ENCODE measurements at places on chromosomes 6 and 20.

DNA sequence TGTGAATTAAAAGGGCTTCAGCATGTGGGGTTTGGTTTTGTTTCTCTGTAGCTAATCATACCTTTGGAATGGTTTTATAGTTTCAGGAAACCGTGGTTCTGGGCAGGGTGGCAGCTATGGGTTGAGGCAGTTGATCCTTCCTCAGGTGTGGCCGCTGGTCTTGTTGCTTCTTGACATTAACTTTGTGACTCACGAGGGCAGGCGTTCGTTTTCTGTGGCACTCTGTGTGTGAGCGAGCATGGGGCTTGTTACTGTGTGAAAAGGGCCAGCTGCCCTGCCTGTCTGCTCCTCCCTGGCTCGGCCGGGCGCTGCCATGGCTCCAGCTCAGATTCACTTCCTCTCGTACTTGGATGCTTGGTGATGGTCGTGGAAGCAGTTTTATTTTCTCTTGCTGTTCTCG is 16.2 kb downstream of the DNAJC5 start:
- no peak for DNase-seq

GRCh38 chr6:7727086-7727945 is 1.4 kb downstream of the BMP6 start:
- DNase-seq: no peak

DNA sequence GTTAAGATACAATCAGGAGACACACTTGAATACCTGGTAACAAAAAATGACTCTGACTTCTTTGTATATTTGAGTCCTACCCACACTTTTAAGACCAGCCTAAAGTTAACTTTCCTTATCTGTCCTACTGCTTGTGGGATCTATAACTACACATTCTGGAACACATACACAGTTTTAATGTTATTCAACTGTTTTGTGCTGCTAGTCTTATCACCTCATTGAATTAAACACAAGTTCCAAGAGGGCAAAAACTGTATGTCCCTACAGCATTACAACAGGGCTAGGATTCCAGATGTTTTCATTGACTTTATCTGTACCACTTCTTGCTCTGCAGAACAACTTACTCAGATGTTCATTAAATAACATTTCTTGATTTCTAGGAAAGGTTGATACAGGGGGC is 2.8 kb downstream of the HMGN3 start:
- DNase-seq: no peak

DNA sequence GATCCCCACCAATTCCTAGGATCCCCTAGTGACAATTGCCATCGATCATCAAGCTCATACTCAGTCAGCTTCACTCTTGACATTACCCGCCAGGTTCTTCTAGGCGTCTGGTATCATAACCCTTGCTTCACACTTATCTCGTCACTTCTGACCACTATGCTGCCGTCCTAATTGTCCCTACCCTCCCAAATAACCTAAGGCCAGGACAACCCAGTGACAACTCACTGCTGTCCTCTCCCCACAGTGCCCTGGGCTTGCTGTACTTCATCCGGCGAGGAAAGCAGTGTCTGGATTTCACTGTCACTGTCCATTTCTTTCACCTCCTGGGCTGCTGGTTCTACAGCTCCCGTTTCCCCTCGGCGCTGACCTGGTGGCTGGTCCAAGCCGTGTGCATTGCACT is 3.7 kb downstream of the SYS1 start:
- DNase-seq: no peak

DNA sequence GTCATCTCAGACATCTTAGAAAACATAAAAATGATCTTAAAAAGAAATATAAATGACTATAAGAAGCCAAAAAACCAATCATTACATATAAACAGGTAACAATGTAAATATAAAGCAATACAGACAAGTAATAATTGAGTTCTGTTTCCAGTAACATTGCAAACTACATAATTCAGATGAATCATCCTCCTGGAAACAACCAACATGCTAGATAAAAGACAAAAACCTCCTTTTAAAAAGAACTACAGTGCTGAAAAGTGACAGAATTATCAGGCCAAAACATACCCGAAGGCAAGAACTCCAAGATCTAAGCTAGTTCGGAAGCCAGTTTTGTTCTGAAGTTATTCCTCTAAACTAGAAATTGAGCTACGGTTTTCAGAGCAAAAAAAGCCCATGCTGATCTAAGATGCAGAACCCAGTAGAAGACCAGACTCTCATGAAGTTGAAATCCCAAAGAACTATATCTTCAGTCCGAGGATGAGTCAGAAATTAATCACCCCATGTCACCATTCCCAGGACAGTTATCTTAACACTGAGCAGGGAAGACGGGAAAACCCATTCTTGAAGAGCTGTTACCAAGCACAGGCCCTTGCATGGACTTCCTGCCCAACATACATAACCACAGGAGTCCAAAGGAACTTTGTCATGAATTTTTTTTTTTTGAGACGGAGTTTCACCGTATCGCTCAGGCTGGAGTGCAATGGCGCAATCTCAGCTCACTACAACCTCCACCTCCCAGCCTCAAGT is 9.8 kb downstream of the PGM3 start:
- DNase-seq: no peak

DNA sequence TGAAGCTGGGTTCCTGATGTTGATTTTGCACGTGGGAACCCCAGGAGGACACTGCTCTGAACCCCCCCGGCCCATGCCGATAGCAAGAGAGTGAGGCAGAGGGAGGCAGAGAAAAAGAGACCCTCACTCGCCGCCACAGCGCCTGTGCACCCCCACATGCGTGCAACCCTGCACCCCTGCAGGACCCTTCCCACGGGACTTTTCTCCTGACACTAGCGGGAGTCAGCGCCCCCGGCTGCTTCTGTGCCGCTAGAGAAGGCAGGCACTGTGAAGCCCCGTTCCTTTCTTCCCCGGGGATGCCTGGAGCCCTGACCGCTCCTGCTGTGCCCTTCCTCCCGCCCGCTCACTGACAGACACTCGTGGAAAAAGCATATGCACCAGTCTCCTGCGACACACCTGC is 67.4 kb downstream of the GMPR start:
- DNase-seq: no peak

- DNase-seq: no peak
Observed at GRCh38 chr6:161415302-161415855, 141.5 kb upstream of the AGPAT4 start.

Measured in stimulated activated CD4-positive, alpha-beta T cell treated with anti-CD3 and anti-CD28 coated beads, Interleukin-15, amount 100 ng/mL, for 1 hour (primary cell).